ENCODE measurements at places on chromosomes 7 and 10.

- no peak for DNase-seq
Observed at GRCh38 chr7:121313220-121313792, 15.5 kb upstream of the WNT16 start.

DNA sequence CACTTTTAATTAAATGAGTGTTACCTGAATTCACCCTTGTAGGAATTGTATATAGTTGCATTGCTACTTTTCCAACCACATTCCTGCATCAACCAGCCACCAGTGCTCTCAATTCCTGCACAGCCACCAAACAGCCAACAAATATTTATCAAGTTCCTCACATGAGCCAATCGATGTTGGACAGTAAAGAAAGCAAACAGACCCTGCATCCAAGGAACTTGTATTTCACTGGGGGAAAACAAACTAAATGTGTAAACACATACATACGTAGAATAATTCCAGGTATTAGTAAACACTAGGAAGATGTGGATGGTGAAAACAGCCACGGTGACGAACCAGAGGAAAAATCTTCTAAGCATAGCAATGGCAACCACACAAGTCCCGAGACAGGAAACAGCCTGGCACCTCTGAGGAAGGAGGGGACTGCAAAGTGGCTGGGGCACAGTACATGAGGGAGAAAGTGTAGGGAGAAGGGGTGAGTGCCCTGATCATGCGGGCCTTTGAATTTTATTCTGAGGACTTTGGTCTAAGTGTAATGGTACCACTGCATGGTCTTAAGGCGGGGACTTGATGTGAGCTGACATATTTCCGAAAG lies 111.2 kb downstream of the XRCC2 start:
- no peak for DNase-seq

- DNase-seq: no peak
Observed at GRCh38 chr7:15839416-15840100, 153.1 kb upstream of the MEOX2 start.

DNA sequence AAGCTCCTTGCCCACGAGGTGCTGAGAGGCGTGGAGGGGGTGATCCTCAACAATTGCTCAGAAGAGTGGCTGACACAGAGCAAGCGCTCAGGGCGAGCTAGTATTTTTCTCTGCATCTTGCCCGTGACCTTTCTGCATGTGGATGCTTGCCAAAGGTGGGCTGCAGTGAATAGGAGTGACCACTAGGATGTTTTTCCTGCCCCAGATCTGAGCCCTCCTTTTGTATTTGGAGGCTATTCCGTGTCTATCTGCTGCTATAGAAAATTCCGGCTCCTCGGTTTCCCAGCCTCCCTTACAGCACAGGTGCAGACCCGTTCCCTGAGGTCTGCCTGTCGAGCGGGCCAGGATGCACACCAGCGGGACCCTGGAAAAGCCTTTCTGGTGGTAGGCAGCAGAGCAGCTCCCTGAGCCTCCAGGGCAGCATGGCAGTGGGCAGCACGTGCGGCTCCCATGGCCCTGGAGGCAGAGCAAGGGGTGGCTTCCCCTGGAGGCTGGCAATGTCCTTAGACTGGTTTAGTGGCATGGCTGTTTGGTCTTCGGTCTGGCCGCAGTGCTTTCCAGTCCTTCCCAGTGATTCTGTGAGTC lies 145.1 kb upstream of the PCBD1 start:
- DNase-seq: no peak

GRCh38 chr7:138243836-138244235 lies 167.6 kb downstream of the AKR1D1 start:
- no peak for DNase-seq

- no peak for DNase-seq
Observed at GRCh38 chr10:96090463-96090800, 39.7 kb upstream of the ZNF518A start.

GRCh38 chr10:104822088-104822487 lies 181.0 kb downstream of the SORCS3 start:
- DNase-seq: no peak

DNA sequence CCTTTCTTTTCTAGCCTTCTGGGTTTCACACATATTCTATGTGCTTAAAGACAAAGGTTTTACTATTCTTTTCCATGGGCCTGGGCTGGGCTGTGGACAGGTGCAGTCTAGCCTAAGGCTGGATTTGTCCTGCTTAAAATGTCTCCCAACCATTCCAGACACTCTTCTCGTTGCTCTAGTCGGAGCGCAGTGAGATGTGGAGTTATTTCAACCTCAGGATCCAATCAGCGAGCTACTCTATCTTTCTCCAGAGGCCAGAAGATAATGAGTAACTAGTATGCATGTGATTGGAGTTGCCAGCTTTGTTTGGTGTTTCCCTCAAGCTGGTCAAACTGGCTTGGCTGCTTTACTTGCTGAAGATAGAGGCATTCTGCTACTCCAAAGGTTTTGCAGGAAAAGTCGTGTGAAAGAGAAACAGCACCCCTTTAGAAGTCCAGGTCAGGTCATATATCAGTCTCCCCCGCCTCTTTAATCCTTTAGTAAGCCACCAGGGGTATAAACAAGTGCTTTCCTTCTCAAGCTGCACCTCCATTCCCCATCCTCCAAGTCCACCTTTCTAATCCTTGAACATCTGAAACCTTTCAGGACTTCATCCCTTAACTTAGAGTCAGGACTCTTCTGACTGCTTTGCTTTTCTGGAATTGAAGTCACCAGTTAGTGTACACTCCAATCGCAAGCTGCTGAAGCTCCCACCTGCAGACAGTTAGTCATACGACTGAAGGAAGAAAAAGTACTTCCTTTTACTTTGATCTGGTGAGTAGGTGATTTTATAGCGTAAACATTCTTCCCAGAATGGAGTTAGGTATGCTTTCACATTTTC lies 78.8 kb downstream of the DNMBP start:
- DNase-seq: no peak

DNA sequence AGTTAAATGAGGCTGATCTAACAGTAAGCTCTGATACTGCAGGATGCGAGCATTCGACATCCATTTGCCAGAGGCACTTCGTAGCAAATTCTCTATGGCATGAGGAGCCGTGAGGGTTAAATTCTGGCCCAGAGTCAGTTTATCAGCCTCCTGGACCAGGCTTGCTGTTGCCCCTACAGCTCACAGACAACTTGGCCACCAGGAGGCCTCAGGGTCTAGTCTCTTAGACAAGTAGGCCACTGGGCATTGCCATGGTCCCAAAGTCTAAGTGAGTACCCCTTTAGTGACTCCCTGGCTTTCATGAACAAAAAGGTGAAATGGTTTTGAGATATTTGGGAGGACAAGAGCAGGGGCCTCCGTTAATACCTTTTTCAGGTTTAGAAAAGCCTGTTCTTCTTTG lies 178.0 kb upstream of the MBL2 start:
- DNase-seq: no peak

GRCh38 chr7:25297278-25297677 lies 69.0 kb upstream of the NPVF start:
- no peak for DNase-seq

DNA sequence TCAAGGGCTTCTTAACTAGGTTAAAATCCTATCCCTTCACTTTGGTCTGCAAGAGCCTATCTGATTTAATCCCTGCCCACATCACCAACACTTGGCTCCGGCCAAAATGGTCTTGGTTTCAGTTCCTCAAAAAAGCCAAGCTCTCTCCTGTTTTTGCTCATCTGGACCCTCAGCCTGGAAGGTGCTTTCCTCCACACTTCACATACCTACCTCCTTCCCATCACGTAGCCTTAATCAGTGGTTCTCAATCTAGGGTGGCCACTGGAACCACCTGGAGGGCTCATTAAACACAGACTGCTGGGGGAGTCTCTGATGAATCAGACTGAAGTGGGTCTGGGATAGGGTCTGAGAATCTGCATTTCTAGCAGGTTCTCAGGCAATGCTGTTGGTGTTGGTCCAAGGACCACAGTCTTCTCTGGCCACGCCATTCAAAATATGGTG lies 227.0 kb upstream of the AOAH start:
- peak; percentile 43 for DNase-seq

DNA sequence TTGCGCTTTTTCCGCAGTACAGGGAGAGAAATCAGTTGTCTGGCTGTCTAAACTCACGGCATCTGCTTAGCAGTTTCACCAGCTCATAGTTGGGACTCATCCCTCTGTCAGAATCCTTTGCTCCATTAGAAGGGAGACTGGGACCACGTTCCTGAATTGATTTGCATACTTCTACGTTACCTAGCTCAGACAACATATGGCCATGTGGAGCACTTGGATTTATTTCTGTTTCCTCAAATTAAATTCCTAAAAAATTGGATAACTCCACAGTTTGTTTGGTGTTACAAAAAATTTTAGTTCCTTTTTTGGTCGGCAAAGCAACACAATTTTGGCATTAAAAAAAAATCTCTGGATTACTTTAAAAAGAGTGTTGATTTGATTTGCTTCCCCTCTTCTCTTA lies 614.0 kb downstream of the AUTS2 start:
- DNase-seq: no peak

GRCh38 chr7:117152213-117153007 lies 170.4 kb downstream of the WNT2 start:
- DNase-seq: no peak

DNA sequence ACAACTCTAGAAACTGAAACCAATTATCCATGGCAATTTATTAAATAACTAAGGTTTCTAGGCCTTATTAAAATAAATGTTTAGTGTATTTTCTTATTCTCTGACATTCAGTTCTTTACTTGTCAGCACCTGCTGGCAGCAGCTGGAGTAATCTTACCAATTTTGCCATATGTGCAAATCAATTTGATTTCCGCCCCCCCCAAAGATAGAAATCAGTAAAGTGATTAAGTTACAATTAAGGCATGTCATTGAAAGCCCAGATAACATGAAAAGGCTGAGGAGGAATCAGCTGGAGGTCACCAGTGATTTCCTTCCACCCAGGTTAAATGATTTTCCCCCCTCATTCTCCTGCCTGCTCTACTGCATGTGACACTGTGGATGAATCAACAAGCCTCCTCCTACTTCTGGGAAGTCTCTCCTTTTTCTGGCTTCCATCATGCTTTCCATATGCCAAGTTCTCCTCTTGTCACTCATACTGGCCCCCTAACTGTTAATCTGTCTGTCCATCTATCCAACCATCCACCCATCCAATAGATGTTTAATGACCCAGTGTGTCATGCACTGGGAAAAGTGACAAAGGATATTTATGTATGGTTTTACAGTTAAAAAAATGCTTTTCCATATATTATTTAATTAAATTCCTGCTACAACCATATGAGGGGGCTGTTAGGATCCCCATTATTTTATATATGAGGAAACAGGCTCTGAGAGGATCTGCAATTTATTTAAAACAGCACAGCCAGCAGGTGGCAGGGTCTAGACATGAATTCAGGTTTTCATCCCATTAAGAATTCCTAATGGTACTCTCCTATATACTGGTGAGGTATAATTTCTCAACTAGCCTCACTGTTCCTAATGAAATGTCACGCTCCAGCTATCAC lies 116.5 kb downstream of the ATXN7L1 start:
- no peak for DNase-seq

GRCh38 chr7:85564861-85565260 lies 378.0 kb upstream of the SEMA3D start:
- no peak for DNase-seq

DNA sequence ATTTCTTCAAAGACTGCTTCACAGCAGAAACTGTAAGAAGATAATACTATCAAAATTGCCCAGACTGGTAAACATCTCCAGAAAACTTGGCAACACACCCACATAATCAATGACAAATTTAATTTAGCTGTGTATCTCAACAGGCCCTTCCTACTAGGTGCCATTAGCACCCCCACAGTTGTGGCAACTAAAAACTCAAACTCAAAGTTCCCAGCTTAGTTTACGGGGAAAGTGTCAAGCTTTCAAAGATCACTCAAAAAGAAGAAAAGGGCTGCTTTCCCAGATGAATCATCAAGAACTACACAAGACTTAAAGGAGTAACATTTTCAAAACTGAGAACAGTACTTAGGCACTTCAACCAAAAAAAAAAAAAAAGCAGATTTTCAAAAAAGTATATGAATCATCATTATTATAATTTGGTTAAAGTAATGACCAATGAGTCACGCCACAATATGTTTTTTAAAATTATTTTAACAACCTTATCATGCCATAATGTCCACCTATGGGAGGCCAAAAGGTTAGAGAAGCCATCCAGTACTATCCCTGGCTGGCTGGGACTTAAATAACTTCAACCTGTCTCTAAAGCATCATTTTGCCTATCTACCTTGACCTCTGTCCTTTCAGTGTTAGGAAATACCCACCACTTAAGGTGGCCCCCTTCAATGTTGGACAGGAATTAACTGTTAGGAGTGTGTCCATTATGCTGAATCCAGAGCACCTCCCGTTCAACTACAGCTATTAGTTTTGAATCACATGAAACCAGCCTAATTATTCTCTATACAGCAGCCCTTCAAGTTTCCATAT lies 90.8 kb downstream of the ZFAND4 start:
- DNase-seq: no peak

DNA sequence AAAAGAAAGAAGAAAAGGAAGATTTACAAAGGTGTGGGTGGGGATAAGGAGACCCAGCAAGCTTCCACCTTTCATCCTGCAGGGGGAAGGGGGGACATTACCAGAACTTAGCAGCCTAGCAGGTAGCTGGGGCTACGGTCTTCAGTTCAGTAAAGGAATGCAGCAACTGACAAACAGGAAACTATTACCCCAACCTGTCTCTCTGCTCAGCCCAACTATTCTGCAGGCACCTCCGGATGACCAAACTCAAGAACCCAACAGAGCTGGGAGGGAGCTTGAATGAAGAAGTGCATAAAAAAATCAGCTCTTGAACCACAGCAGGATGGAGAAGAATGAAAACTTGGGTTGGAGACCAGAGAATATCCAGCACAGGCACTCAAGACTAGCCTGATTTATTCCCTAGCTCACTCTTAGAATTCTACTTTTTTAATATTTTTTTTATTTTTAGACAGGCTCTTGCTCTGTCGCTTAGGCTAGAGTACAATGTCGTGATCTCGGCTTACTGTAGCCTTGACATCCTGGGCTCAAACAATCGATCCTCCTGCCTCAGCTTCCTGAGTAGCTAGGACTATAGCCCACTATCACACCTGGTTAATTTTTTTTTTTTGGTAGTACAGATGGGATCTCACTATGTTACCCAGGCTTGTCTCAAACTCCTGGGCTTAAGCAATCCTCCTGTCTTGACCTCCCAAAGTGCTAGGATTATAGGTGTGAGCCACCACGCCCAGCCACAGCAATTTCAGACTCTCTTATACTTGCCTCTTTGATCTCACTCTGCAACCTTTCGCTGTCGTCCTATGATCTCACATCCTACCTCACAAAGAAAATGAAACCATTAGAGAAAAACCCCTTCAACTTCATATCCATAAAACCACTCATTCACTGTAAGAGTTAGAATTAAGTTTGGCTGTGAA lies 18.5 kb upstream of the C10orf67 start:
- no peak for DNase-seq

- peak; percentile 94 for DNase-seq
Observed at GRCh38 chr7:37765872-37766525, 82.4 kb upstream of the NME8 start.

GRCh38 chr7:55441774-55442522 lies 76.8 kb downstream of the LANCL2 start:
- DNase-seq: no peak
